ENCODE measurements at places on chromosomes 11 and 22.

DNA sequence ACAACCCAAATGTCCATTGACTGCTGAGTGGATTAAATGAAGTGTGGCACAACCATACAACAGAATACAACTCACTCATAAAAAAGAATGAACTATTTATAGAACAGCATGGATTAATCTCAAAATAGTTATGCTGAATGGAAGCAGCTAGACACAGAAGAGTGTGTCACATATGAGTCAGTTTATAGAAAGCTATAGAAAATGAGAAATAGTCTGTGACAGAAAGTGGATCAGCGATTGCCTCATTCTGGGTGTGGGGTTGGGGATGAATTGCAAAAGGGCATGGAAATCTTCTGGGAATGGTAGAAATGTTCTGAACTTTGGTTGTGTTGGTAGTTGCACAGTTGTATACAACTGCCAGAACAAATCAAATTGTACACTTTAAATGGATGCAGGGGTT lies 37.4 kb downstream of the PRR5L start:
- DNase-seq = no peak

- peak; percentile 26 for DNase-seq
Observed at GRCh38 chr11:76680518-76681425, 10.2 kb upstream of the LRRC32 start.

GRCh38 chr11:31801298-31801702 lies 9.8 kb downstream of the PAX6 start:
- no peak for DNase-seq

DNA sequence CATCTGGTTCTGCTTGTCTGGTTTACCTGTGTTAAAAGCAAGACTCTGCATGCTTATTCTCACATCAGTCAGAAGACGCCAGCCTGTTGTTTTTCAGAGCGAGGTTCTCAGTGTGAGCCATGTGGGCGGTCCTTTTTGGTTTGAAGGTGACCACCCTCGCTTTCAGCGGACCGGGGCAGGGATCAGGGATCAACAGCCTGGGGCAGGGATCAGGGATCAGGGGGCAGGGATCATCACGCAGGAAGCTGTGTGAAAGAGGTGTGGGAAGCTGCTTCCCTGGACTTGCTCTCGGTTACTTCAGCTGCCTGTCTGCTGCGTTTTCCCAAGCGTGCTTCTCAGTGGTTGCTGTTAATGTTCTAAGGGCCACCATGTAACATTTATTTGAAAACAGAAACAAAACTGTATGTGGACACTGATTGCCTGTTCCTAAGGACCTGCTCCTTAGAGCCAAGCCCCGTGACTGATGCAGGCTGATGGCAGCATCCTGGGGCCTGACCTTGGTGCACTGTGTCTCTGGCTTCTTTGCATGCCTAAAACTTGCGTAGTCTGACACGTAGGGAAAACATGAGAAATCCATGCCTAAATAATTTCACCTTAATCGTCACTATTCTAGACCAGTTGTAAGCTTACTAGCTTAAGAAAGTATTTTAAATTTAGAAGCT lies 146.9 kb downstream of the ATXN10 start:
- DNase-seq = no peak

- peak; percentile 28 for DNase-seq
Observed at GRCh38 chr11:116853461-116854073, 16.1 kb upstream of the APOA1 start.

Data from activated CD4-positive, alpha-beta T cell treated with anti-CD3 and anti-CD28 coated beads for 1 hour (primary cell).